Left cardiac atrium (tissue), 4 donors: ENCODE measurements at places on chromosomes 5 and 9. TPM values are rescaled to one million over a fixed set of nuclear protein-coding genes. Genes with fewer than 3 reads are reported as not detected.

The FOXD1 gene
- total RNA-seq: 0.10 TPM

DNA sequence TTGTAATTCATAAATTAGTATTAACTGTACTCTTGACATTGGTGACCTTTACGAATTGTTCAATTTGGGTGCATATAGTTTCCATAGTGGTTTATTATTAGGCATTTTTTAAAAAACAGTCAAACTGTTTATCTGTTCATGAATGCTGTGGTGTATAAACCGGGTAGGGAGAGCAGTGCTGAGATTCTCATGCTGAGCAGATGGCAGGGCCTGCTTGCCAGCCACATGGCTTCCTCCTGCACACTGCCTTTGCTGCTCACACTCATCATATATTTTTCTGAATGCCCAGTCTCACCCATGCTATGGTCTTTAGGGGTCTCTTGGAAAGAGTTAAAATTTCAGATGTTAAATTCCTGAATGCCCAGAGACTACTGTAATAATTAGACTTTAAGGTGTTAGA is 40.8 kb downstream of the NNT start:
- no peak for DNase-seq

The ERCC8 gene
- total RNA-seq: 6.1 TPM

GRCh38 chr5:149907828-149908227 is 36.8 kb downstream of the PDE6A start:
- no peak for DNase-seq

- DNase-seq: no peak
Measured at GRCh38 chr9:13369431-13369830, 89.9 kb upstream of the MPDZ start.

- peak; percentile 65 for DNase-seq
Measured at GRCh38 chr5:132387640-132388117, 18.2 kb downstream of the SLC22A5 start.

- no peak for DNase-seq
Measured at GRCh38 chr9:93891549-93892310, 63.4 kb downstream of the BARX1 start.

- DNase-seq: no peak
Measured at GRCh38 chr9:126556560-126557250, 57.0 kb upstream of the LMX1B start.

The B4GALT1 gene
- 49.5 TPM for total RNA-seq

GRCh38 chr9:87010626-87011025 is 63.3 kb upstream of the GAS1 start:
- DNase-seq: no peak

DNA sequence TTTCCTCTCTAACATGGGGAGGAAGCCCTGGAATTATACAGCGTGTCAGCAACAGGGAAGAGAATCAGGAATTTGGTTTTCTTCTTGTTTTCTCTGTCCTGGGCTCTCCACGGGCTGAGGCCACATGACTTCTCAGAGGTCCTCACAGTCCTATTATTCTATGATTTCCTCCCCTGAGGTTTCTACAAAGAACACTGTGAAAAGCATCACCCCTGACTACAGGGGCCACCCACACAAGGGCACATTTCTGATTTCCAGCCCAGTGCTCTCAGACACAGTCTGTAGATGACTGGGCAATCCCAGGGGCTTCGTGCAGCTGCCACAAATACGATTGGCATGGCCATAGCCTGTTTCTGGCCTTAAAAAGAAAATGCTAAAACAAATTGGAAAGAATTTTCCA is 284.9 kb downstream of the CEMIP2 start:
- no peak for DNase-seq

DNA sequence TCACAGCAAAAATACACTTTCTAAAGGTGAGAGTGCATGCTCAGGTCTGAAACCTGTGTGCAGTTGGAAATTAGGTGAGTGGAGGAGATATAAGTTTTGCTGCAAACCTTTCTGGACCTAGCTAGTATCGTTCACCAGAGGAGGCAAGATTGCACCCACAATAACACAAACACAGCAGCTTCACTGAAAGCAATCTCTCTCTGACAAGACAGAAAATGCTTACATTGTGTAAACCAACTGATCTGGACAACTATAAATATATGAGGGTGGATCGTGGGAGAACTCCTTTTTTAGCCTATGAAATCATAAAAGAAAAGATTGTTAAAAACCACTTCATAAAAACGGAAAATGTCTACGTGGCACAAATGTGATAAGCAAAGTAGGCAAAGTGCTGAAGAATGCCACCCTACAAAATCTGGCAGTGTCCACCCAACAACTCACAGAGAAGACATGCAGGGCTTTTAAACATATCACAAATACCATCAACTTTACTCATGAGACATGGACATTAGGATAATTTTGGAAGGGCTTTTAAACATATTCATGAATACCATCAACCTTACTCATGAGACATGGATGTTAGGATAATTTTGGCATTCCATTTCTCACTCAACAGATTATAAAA is 134.3 kb downstream of the CDH18 start:
- no peak for DNase-seq

The COL27A1 gene
- 7.0 TPM for total RNA-seq

The GPX8 gene
- total RNA-seq: 21.8 TPM

DNA sequence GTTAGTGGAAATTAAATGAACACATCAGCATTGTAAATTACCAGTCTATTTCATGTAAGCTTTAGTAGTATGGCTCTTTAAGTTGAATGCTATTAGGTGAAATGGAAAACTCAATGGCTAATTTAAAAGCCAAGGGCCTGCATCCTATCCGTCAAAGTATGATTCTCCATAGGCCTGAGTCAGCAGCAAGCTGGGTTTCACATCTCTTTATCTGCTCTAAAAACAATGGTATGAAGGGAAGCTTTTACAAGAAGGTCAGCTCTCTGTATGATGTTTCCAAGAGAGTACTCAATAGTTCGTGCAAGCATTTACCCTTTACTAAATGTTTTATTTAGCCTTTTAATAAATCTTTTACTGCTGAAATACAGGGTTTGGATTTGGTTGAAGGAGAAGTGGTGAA is 62.8 kb downstream of the MAP1B start:
- DNase-seq: no peak

DNA sequence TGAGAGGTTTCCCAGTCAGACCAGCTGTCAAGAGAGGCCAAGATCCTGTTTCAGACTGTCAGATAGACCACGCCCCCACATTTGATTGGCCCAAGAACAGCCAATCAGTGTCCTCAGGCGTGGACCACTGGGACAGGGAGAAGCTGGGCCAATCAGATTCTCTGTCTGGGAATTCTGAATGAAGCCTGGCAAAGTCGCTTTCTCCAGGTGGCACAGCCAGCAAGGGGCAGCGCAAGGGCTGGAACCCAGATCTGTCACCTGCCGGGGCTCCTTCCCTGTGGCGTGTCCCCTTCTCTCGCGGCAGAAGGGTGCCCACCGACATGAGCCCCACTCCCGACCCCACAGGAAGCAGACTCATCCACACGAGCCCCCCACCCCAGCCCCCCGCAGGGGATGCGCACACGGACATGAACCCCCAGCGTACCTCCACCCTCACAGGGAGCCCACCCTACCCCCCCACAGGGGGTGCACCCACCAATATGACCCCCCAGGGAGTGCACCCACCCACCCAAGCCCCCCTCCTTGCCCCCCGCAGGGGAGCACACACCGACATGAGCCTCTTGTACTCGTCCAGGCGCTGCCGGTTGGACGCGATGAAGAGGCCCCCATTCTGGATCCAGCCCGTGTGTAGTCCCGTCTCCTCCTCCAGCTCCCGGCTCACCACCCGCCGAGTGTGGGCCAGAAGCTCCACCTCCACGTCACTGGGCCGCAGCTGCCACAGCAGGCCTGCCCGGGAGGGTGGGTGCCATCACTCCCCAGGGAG is 6.1 kb downstream of the SARDH start:
- DNase-seq: peak; percentile 36

- no peak for DNase-seq
Measured at GRCh38 chr5:58012102-58012501, 447.8 kb downstream of the PLK2 start.

DNA sequence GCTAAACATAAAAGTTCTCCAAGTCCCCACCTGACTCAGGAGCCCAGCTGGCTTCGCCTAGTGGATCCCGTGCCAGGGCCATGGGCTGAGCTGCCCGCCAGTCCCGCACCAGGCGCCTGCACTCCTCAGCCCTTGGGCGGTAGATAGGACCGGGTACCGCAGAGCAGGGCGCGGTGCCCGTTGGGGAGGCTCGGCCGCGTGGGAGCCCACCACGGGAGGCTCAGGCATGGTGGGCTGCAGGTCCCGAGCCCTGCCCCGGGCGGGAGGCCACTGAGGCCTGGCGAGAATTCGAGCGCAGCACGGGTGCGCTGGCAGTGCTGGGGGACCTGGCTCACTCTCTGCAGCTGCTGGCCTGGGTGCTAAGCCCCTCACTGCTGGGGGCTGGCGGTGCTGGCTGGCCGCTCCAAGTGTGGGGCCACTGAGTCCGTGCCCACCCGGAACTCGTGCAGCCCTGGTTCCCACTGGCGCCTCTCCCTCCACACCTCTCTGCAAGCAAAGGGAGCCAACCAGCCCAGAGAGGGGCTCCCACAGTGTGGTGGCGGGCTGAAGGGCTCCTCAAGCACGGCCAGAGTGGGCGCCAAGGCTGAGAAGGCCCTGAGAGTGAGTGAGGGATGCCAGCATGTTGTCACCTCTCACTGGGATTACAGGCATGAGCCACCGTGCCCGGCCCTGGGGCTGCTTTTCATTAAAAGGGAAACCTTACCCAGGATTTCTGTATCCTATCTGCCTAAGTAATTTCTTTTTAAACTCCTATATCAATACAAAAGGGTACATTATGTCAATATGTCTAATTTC is 9.7 kb upstream of the SPZ1 start:
- DNase-seq: no peak

- no peak for DNase-seq
Measured at GRCh38 chr9:36323926-36324325, 65.7 kb upstream of the GNE start.

DNA sequence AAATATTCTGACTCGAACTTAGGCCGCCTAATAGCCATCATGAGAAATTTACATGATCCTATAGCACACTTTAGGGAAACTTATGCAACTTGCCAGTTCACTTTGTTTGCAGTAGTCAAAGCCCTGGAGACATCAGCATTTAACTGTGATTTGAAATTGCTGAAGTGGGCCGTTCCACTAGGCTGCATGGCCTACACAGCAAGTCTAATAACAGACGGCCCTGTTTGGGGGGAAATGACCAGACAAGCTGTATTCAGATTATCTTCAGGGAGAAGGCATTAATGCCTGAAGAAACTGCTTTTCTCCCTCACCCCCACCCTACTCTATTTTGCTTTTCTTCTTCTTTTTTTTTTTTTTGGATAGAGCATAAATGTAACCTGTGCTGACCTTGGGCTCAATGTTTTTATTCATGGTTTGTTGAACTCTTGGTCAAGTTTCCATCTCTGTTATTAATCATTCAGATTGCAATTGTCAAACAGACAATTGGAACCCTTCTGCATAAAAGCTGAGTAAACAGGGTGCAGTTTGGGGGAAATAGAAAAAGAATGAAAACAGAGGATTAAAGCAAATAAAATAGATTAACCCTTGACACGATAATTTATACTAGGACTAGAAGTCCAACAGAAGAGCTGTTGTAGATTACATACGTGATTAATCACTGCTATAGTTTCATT is 1928.2 kb upstream of the WWC1 start:
- no peak for DNase-seq

- no peak for DNase-seq
Measured at GRCh38 chr5:64835266-64835665, 66.5 kb downstream of the CWC27 start.

The AGPAT2 gene
- 154 TPM for total RNA-seq

GRCh38 chr5:147921136-147921535 is 14.8 kb upstream of the C5orf46 start:
- DNase-seq: no peak

The IRX2 gene
- total RNA-seq: 1.0 TPM

The ACOT12 gene
- total RNA-seq: not detected

DNA sequence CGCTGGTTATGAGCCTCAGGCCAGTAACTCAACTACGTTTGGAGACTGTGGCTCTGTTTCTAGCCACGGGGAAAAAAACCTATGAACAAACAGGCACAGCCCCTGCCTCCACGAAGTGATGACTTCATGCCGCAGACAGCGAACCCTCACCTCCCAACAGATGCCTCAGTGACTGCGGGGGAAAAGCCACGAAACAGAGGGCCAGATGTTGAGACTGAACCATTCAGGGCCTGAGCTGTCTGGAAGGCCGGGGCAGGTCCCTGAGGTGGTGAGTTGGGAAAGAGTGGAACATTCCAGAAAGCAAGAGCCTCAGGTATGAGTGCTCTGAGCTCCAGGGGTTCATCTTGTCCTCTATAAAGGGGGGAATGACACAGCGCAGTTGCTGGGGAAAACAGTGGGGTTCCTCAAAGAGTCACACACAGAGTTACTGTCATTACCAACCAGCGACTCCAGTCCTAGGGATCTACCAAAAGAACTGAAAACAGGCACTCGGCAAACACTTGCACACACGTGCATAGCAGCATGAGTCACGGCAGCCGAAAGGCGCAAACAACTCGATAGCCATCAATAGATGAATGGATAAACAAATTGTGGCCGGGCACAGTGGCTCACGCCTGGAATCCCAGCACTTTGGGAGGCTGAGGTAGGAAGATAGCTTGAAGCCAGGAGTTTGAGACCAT is 15.3 kb downstream of the PLPP7 start:
- DNase-seq: no peak

The SOX30 gene
- 0.37 TPM for total RNA-seq

DNA sequence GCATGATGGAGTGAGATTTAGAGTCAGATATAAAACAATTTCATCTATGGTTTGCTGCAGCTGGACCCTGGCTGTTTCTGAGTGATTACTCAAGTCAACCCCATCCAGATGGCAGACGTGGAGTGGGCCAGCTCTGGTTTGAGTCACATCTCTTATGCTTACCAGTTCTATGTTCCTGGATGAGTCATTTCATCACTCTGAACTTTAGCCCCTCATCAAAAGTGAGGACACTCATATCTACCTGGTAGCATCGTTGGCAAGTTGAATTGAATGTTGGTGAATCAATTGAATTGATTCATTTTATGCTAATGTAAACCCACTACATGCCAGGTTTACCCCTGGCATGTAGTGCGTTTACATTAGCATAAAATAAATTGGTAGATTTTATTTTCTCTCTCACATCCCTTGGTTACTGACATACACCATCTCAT is 176.4 kb downstream of the FGF18 start:
- peak; percentile 58 for DNase-seq

The NUTM2F gene
- total RNA-seq: not detected

The IL3 gene
- total RNA-seq: not detected

The TLX3 gene
- not detected for total RNA-seq

The PTPRD gene
- 13.4 TPM for total RNA-seq

The FAM221B gene
- not detected for total RNA-seq

- no peak for DNase-seq
Measured at GRCh38 chr5:54115735-54116403, 194.5 kb downstream of the ARL15 start.

- no peak for DNase-seq
Measured at GRCh38 chr5:158910782-158911692, 188.7 kb downstream of the EBF1 start.

The GAS1 gene
- total RNA-seq: 39.3 TPM

GRCh38 chr9:137302118-137302448 is at the start of gene NRARP:
TSS of gene NRARP (minus strand) at chr9:137302271. CDS start at chr9:137301928, 343 bp downstream.
- peak; percentile 95 for DNase-seq
